GM19239 (cell line): ENCODE measurements at places on chromosomes 2 and 18.

- DNase-seq: no peak
These were observed 24.6 kb downstream of the TEX44 start for GRCh38 chr2:231617059-231617926.

DNA sequence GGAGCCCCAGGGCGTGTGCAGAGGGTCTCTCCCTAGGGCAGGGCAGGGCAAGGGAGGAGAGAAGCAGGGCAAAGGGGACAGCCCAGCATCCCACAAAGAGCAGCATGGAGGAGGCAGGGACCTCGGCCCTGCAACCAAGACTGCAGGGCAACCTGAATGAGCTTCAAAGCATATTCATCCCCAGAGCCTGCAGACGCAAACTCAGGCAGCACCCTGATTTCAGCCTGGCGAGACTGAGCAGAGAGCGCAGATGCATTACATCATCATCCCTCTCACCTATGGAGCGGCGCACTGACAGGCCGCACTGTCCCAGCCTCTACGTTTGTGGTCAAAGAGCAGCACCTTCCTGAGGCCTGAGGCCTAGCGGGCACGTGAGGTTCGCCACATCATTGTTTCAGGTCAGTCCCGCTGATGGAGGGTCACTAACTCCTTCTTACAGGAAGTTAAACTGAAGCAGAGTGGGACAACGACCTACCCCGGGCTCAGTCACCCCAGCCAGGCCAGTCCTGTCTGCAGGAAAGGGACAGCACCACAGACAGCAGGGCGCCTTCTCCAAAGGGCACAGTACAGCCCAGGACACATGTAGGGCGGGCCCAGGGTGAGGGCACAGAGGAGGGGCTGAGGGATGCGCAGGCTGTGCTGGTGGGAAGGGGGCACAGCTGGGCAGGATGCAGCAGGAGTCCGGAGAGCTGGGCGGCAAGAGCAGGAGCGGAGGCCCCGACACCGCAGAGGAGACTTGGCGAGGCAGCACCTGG is 67.2 kb upstream of the RAB6C start:
- DNase-seq: no peak

- DNase-seq: peak; percentile 82
These were observed 14.5 kb downstream of the PDCD1 start for GRCh38 chr2:241844066-241844728.

DNA sequence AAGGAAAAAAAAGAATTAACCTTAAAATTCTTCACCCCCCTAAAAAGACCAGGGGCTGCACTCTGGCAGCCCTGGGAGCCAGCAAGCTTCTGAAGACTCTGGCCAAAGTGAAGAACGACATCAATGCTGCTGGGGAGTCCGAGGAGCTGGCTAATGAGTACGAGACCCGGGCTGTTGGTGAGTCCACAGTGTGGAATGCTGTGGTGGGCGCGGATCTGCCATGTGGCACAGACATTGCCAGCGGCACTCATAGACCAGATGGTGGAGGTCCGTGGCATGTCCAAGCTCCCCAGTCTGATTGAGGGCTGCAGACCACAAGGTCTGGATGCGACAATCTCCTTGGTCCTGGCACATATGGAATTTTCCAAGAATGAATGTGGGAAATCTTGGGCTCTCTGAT is 47.4 kb downstream of the TRPM8 start:
- DNase-seq: no peak

GRCh38 chr2:233141901-233142300 is 81.8 kb downstream of the INPP5D start:
- no peak for DNase-seq

DNA sequence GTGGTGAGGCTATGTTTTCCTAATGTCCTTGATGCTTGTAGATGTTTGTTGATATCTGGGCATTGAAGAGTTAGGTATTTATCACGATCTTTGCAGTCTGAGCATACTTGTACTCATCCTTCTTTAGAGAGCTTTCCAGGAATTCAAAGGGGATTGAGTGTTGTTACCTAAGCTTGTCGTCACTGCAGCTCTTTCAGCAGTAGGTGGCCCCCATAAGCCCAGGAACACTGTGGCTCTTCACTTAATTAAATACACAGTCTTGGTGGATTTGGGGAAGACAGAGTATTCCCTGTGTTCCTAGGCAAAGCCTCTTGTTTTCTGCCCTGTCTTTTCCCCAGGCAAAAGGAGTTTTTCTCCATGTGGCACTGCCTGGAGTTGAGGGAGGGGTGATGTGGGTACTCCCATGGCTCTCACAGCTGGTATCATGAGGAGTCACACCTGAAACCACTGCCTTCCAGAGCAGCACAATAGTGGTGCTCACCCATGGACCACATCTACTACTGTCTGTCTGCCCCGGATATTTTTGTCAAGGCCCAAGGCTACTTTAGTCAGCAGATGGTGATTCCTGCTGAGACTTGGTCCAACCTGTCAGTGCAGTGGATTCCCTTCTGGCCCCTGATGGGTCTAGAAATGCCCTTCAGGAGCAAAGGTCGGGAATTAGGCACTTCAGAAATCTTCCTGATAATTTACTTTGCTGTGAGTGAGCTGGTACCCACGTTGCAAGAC is 95.7 kb downstream of the GALNT13 start:
- no peak for DNase-seq

- no peak for DNase-seq
These were observed 137.6 kb downstream of the NCK2 start for GRCh38 chr2:105882341-105882740.

DNA sequence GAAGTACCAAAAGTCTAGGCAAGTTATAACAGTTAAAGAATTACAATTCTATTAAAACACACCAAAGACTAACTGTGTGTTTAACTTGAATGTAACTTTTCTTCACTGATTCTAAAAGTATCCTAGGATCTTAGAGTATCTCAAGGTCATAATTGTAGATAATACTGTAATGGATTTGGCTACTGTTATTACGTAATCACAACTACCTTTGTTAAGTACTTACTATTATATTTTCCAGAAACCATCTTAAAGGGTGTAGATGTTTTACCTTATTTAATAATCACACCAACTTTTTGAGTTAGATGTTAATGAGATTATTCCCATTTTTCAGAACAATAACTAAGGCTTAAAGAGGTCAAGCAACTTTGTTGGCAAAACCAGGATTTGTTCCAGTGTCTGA is 161.3 kb upstream of the REG3A start:
- DNase-seq: no peak

DNA sequence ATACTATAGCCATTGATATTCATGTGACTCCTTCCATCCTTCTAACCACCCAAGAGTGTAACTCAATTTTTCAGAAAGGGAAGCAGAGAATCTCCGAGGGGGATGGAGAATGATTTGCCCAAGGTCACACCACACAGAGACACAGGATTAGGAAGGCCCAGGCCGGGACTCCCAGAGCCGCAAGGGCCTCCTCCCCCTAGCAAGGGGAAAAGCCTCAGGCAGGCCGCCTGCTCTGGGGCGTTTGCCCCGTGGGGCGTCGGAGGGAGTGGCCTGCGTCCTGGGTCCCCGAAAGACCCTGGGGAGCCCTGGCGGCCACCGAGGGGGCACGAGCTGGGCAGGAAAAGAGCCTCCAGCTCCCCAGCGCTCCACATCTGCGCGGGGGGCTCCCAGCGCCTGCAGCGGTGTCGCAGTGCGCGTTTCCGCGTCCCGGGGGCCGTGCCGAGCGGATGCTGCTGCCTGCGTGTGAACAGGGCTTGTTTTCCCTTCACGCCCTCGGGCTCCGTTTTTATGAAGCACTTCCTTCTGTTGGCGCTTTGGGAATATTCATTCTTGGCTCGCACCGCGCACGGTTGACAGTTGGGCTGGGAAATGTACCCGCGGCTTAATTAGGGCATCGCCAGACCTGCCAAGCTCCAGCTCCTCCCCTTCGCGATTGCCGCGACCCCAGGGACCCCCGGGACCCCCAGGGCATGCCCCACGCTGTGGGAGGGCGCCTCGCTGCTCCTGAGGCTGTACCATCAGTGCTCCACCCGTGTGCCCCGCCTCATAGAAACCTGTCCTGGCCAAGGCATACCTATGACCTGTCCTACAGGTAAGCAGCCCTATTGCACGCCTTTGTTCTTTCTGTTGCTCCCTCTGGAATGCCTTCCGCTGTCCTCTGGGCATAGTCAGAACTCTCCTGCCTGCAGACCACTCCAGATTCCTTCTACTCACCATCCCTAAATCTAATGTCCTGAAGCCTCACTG is 158.9 kb upstream of the GLI2 start:
- no peak for DNase-seq

- DNase-seq: no peak
These were observed 16.7 kb downstream of the PLB1 start for GRCh38 chr2:28512607-28512965.

DNA sequence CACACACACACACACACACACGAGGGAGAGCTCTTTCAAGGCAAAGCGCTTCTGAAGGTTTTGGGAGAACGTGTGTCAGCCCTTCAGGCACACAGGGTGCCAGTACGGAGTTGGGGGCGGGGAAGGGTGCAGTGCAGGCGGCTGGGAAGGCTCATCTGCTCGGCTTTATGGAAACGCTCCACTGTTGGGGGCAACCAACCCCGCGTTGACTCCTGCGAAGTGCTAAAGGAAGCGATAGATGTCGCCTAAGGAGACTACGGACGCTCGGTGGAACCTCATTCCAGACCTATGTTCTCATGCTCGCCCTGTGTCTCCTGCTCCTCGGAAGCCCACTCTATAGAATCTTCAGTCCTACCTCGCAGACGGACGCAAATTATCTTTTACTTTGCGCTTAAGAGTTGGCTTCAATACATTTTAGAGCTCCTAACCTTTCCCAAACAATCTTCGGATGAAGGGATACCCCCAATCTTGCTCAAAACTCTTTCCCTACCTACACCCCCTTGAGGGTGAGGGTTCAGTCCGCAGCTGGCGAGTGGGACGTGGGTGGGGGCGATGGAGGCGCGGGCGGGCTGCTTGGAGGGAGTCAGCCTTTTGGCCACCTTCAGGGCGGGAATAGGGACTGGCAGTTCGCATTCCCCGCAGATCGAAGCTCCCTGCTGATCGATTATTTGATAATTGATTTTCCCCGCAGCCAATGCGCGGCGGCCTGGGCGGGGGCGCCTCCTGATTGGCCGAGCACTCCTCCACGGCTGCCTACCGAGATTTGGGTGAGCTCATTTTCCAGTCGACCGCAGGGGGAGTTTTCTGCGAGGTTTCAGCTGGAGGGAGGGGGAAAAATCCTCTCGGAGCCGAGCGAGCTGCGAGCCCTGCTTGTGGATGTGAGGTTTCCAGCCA is 1.9 kb upstream of the MEIS1 start:
- DNase-seq: no peak

DNA sequence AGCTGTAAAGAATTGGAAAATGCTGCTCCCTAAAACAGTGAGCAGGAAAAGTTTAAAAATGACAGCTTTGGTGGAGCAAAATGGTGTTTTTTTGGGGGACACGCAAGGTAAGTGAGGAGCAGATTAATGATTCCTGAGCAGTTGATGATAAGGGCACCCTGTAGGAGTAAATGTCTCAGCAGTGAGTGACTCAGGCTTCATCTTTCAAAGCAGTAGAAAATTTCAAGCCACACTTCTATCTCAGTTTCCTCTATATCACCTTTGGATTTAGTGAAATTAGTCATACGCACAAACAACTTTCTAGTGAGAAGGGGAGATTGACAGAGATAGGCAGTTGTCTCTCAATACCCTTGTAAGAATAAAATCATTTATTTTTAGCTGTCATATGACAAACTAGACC is 709.0 kb upstream of the FAM98A start:
- no peak for DNase-seq

DNA sequence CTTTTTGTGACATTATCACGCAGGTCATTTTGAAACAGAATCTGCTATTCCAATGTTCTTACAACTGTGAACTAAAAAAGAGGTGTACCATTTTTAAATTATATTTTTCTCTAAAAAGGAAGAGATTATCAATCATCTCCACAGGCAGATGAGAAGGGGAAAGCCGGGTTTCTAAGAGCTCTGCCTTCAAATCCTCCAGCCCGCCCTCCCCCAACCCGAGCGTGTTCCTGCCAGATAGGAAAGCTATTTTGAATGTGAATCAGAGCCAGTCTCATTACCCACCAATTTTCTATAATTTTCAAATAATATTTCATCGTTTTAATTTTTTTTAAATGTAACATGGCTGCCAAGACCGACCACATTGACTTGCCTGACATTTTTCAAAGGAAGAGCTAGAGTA is 65.9 kb downstream of the KCNF1 start:
- no peak for DNase-seq

DNA sequence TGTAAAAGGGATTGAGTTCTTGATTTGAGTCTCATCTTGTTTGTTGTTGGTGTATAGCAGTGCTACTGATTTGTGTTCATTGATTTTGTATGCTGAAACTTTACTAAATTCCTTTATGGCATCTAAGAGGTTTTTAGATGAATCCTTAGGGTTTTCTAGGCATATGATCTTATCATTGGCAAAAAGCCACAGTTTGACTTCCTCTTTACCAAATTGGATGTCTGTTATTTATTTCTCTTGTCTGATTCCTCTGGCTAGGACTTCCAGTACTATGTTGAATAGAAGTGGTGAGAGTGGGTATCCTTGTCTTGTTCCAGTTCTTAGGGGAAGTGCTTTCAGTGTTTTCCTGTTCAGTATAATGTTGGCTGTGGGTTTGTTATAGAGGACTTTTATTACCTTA is 4.8 kb downstream of the ANKAR start:
- DNase-seq: no peak
